ENCODE measurements at places on chromosomes 2 and 18.
A peak's percentile ranks its signal among the peaks of the same experiment; 100 is the strongest.

GRCh38 chr18:34492652-34493051 lies 217.4 kb upstream of the DTNA start:
- peak; percentile 78 for DNase-seq

DNA sequence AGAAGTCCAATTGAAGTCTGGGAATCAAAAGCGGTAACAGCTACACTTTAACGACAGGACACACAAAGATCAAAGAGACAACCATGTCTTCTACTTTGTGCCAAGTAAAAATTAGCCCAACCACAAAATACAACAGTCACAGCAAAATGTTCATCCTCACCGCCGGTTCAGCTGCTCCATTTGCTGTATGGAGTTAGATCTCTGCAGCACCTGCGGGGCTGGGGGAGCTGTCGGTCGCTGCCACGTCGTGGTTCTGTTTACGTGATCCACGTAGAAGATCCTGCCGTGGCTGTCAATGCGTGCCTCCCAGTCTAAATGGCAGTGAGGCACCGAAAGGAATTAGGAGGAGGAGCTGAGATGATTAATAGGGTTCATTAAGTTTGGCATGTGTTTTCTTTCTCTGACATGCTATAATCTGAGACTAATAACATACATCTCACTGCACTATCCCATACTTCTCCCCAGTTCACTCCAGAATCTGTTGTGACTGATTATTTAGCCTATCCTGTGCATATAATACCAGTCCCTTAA lies 136.5 kb upstream of the STK17B start:
- no peak for DNase-seq

GRCh38 chr2:85420536-85421259 lies 2.2 kb downstream of the SH2D6 start:
- DNase-seq, result peak; percentile 63

DNA sequence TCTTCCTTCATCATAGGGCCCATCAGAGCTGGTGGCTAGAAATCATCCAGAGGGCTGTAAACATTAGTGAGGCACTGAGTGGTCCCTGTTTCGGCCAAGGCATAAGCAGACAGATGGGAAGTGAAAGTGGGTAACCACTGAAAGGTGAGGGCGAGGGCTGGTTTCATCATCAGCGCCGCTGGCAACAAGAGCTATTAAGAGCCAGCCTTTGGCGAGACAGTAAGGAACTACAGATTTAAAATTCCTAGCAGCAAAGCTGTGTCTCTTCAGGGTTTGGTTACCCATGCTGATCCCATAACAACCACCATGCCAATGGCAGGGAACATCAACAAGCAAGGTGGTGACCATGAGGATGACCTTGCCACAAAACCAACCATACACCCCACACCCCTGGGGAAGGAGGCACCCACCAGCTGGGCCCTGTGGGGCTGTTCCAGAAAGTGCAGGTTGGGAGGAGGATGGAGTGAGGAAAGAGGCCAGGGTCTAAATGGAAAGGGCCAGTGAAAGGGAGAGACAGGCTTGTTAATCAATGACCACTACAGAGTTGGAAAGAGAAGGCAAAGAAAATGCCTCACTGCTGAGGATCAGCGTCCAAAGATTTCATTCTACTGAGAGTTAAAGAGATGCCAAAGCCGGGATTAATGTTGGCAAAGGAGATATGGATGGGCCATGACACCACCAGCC lies 9.0 kb upstream of the SLC20A1 start:
- no peak for DNase-seq

- no peak for DNase-seq
Observed at GRCh38 chr2:51084750-51085149, 52.8 kb upstream of the NRXN1 start.

- no peak for DNase-seq
Observed at GRCh38 chr2:234310166-234310565, 186.7 kb downstream of the ARL4C start.

DNA sequence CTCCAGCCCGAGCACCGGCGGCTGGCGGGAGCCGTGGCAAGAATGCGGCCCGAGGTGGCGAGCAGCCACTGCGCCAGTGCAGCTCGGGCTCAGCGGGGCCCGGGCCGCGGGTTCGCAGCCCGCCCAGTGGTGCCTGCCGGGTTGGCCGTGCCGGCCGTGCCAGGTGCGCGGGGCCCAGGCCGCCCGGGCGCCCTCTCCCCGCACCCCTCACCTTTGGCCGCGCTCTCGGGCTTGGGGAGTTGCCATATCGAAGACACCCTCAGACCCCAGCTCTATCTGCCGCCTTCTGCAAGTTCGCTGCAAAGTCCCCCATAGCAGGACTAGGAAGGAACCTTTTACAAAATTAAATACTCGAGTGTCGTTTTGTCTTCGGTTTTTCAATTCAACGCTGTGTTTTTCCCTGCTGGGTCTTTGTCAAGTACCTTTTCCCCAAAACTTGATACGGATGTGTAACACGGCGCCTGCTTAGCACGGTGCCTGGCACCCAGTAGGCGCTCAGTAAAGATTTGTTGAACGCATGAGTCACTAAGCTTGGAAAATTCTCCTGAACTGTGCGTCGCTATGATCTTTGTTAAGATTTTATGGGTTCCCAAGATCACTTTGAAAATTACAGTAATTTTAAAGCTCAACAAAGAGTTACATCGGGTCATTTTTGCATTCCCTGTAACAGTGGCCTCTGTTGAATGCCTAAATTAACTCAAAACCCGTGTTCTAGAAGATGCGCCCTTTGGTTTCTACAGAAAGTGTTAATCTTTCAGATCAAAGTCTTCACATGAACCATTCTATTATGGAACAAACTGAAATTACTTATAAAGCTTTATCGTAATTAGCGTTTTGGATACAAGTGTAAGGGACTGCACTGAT lies 750 bp downstream of the STRADB start:
- DNase-seq, result no peak

DNA sequence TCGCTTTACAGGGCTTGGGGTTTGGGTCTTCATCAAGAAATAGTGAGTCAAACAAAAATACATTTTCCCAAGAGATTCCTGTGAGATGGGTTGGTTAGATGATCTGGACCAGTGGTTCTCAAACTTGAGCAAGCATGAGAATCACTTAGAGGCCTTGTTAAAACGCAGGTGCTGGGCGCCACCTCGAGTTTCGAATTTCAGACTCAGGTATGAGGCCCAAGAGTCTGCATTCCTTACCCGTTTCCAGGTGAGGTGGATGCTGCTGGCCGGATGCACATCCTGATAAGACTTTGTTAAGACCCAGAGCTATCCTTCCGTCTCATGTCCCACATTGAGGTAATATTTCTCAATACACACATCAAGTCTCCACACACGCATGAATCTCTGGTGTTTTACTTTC lies 707.8 kb upstream of the SALL3 start:
- DNase-seq, result no peak

DNA sequence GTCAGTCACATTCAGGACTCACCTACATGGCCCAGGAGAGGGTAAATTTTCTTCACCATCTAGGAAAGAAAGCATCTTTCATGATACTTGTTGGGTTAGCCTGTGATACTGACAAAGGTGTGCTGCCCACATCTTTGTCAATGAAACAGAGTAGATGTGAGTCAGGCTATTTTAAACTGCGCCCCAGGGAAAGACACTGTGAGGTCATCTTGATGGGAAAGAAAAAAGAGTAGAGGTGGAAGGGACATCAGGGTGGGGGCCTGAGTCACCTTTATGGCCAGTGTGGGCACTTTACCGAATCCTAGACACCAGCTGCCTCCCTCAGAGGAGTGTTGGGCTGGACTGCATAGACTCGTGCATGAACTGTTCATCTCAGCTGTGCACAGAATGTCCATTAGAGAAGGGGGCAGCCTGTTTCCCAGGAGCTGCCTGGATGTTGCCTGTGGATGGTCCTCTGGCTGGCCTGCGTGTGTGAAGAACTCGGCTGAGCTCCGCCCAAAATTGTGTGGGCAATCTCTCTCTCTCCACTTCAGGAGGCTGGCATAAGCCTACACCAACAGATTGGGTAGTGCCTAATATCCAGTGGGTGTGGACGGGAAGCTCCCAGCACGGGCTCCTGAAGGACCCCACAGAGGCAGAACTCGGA lies 278.7 kb upstream of the PXDN start:
- DNase-seq, result no peak

DNA sequence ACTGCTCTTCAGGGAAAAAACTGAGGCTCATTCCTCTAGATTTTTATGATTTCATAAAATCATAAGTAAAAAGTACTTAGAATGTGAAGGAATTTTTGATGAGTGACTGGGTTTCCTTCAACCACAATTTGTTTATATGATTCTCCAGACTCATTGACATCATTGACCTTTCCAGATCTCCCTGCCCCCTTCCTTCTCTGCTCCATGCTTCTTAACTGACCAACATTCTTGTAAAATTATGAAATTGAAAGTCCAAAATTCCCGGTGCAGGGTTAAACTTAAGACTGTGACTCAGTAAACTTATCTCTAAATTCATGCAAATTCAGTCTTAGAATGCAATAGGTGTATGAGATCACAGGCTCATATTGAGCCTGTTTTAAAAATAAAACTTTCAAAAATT lies 648.9 kb downstream of the TDRD15 start:
- DNase-seq, result no peak

DNA sequence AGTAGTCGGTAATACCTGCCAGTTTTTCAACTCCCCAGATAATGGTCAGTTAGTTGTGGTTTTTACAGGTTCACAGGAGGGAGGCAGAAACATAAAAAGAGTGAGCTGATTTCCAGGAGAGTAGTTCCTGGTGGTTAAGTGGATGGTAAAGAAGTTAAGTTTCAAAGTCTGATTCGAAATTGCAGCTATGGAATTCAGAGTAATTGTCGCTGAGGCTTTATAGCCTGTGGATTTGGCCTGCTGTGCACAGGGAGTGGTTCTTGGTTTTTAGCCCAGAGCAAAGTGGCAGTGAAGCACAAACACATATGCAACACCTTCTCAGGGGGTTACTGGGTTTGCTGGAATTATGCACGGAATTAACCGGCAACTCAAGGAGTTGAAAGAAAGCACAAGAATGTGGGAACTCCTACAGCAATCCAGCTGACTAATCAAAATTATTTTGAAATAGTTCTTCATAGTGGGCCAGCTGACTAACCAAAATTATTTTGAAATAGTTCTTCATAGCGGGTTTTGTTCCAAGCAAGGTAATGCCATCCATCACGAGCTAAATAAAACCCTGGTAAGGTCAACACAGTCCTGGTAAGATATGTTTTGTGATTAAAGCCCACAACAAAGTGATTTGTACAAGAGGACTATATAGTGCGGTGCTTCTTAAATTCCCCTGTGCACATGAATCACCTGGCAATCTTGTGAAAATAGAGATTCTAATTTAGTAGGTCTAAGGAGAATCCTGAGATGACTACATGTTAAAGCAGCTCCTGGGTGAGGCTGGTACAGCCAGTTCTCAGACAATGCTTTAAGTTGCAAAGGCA lies 94.4 kb downstream of the SGPP2 start:
- no peak for DNase-seq

All from NCI-H748 treated with DMSO at 0.1 percent for 48 hours (cell line).